GM10248 (cell line): ENCODE measurements at places on chromosomes 4 and X.

GRCh38 chr4:122784261-122784660 lies 42.4 kb upstream of the FGF2 start:
- no peak for DNase-seq

GRCh38 chrX:15056044-15056443 lies 182.8 kb downstream of the MOSPD2 start:
- no peak for DNase-seq

- no peak for DNase-seq
Observed at GRCh38 chrX:24494647-24495075, 29.6 kb downstream of the PDK3 start.

GRCh38 chr4:87938746-87939145 lies 36.8 kb upstream of the SPP1 start:
- no peak for DNase-seq

GRCh38 chrX:108396188-108396891 lies 41.9 kb downstream of the COL4A6 start:
- DNase-seq, result no peak

GRCh38 chrX:40150503-40150902 lies 52.7 kb upstream of the BCOR start:
- DNase-seq, result no peak
